ENCODE measurements at places on chromosomes 12 and 14. TPM values are rescaled to one million over a fixed set of nuclear protein-coding genes. Genes with fewer than 3 reads are reported as not detected.

DNA sequence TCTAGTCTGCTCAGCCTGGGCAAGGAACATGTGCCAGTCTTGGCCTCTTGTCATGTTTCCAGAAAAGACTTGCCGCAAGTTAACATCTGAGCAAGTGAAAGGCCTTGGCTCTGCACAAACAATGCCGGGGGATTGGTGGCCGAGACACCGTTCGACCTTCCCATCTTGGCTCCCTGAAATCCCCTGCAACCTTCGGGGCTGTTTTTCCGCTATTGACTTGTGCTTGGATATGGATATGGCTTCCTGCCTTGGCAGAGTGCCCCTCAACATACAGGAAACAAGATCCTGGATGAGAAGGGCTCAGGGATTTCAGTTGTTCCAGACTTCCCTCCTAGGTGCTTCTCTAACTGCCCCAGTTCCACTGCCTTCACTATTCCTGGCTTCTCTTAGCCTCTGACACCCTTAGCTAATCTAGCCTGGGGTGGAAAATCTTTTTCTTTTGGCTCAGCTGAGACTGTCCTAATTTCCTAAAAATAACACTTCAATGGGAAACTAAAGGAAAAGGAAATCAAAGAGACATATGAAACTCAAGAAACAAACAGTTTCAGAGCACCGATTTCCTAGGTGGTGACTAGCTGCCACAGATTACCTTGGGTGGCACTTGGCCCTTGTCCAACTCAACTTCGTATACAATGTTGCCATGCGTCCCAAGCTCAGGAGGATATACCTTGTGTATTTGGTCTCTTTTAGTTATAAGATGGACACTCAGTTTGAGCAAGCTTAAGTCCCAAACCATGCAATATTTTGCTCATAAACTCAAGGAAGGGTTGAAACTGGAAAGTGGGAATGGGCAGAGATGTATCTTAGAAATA, 33.9 kb downstream of the RDH12 start:
- DNase-seq = no peak

DNA sequence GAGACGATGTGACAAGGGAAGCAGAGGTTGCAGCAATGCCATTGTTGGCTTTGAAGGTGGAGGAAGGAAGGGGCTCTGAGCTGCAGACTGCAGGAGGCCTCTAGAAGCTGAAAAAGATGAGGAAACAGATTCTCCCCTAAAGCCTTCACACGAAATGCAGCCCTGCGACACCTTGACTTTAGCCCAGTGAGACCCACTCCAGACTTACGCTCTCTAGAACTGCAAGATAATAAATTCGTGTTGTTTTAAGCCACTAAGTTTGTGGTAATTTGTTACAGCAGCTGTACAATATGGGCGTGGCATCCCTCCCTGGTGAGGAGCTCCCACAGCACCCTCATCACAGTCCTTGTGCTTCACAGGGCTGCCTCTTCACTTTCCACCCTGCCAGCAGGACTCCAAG, 53.2 kb downstream of the GOLGA5 start:
- DNase-seq = no peak

- DNase-seq = no peak
Measured at GRCh38 chr12:80567401-80567800, 123.4 kb downstream of the PTPRQ start.

- DNase-seq = no peak
Measured at GRCh38 chr14:90573385-90574105, 176.7 kb downstream of the CALM1 start.

- DNase-seq = no peak
Measured at GRCh38 chr12:52622349-52622748, 4.0 kb upstream of the KRT73 start.

DNA sequence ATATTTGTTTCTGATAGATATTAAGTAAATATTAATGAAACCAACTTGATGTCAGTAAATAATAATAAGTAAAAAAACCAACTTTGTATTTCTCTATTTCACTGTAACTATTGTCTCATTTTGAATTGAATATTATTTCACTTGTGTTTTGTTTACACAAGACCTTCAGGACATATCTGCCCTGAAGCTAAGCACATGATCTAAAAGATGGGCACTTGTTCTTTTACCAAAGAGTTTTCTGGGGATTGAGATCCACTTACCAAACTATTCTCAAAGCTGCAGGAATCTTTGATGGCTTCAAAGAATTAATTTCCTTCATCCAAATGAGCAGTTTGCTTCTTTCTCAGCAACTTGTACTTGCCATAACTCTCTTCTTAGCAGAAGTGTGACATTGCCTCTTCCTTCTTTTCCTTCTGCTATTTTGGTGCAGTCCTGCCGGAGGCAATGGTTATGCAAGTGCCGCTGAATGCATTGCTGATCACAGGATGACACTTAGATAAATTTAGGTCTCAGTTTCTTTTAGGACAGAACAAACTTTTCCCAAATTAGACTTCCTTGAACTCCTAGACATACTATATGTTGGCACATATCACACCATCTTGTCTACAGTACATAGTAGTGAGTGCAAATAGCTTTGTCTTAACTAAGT, 9.2 kb downstream of the FAR2 start:
- DNase-seq = no peak

- no peak for DNase-seq
Measured at GRCh38 chr12:21155522-21156351, 24.7 kb downstream of the SLCO1B1 start.

GRCh38 chr12:130117233-130117632, 45.0 kb upstream of the FZD10 start:
- no peak for DNase-seq

DNA sequence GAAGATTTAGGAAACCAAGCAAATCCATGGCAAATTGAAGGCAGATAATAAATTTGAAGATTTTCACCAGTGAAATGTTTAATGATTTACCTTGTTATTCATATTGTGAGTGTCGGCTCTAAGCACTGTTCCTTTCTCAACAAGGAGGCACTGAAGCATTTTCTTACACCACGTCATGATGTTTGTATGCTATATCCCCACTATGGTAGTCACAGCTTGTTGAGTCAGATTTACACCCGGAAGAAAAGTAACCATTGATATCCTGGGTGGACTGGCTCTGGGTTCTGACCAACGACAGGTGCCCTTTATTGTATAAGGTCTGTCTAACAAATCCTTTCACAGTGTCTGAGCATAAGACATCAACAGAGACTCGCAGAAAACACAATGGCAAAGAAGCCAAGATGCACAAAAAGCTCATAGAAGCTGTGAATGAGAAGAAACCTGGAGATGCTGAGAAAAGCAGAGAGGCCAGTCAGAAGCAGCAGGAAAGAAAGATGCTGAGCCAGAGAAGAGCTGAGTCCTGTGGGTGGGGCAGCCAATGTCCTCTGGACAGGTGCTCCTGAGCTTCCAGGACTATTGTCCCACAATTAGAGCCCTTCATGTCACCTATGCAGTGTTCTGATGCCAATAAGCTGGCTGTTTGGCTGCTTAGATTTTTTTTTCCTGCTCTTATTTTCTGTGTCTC, 49.7 kb upstream of the ARHGAP5 start:
- no peak for DNase-seq

DNA sequence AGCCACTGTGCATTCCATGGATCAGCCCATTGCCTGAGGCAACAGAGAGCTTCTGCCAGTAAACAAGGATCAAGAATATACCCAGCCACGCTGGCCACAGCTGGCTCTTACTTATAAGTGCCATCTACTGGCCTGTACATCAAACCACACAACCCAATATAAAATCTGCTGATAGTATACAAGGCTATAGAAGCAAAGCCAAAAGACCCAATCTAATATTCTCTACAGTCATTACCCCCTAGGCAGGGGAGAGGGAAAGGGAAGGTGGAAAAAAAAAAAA, 4.4 kb upstream of the FAM186B start:
- DNase-seq = no peak

- peak; percentile 51 for DNase-seq
Measured at GRCh38 chr12:110993434-110993833, 73.1 kb upstream of the MYL2 start.

DNA sequence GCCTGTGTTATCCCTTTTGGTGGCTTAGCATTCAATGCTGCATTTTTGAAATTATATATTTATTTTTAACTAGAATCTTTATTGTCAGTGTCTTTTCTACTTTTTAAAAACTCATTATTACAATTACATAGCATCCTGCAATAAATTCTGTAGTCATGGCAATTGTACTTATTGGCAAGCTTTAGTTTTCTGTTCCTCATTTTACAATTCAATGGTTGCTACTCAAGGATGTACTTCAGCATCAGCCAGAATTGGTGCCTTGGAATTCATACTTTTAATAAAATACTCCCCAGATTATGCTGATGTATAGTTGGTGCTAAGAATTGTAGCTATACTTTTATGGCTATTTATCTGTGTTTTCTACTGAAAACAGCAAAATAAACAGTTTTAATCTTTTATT, 1756.8 kb upstream of the SEL1L start:
- DNase-seq = no peak

DNA sequence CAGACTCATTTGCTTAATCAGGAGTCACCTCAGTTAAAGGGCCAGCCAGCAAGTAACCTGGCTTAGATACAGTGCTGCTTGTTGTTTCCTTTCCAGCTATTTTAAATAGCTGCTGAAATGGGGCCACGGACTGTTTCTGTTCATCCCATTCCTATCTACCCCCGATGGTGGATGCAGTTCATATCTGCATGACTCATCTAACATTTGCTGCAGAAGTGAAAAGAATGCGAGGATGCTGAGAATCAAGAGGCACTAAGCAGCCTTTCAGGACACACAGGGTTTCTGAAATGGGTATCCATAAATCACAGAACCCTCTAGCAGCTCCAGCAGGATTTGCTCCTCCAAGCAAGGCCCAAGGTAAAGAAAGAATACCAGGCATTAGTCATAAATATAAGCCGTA, 60.2 kb upstream of the RTRAF start:
- DNase-seq = no peak

DNA sequence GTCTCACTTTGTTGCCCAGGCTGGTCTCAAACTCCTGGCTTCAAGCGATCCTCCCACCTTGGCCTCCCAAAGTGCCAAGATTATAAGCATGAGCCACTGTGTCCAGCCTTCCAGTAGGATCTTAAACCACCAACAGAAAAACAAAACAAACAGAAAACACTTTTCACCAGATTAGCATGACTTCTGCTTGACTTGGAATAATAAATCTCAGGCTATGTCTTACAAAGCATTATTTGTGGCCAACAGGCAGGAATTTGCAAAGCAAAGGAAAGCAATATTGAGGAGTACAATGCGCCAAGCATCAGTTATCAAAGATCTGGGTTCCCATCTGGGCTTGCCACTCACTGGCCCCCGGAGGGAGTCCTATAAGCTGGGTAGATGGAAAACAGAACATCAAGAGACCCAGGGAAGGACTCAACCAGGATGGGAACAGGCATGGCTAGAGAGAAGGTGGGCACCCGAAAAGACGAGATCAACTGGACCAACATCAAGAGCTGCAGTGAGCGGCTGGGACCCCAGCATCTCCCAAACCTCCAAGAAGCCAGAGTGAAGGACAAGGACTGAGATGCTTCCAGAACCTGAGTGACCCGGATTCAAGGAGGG, 101.2 kb downstream of the TMEM30B start:
- no peak for DNase-seq

TMPRSS12 gene
- total RNA-seq = not detected

PNMA1 gene
- total RNA-seq = 7.4 TPM

BMP4 gene
- not detected for total RNA-seq

POTEG gene
- not detected for total RNA-seq

CLEC9A gene
- not detected for total RNA-seq

CLEC7A gene
- not detected for total RNA-seq

GLIPR1L2 gene
- not detected for total RNA-seq

SYNDIG1L gene
- not detected for total RNA-seq

KCNJ8 gene
- total RNA-seq = not detected
